ENCODE measurements at places on chromosomes 12 and 14. TPM values are rescaled to one million over a fixed set of nuclear protein-coding genes. Genes with fewer than 3 reads are reported as not detected.

Gene TMEM119
- total RNA-seq = not detected

Gene LALBA
- not detected for total RNA-seq

Gene SLCO1B3
- total RNA-seq = not detected

Gene PRPH
- not detected for total RNA-seq

Gene AICDA
- total RNA-seq = not detected

Gene AMIGO2
- 11.1 TPM for total RNA-seq

Gene FOXA1
- total RNA-seq = 0.11 TPM

Gene PIK3C2G
- not detected for total RNA-seq

Gene GLT1D1
- total RNA-seq = 3.2 TPM

Gene HVCN1
- 9.7 TPM for total RNA-seq

Gene FERMT2
- 0.99 TPM for total RNA-seq

Gene MYF6
- not detected for total RNA-seq

Gene IFNG
- 46.3 TPM for total RNA-seq

Gene KLRF1
- not detected for total RNA-seq

Gene KLHL33
- total RNA-seq = not detected
